ENCODE measurements at places on chromosomes 2 and 18. TPM values are rescaled to one million over a fixed set of nuclear protein-coding genes. Genes with fewer than 3 reads are reported as not detected.

- H3K27ac ChIP-seq: no peak overlapping the region
- no peaks in the 10 kb centered on the region for H3K36me3 ChIP-seq
- H3K4me1 ChIP-seq: no peaks in the 10 kb centered on the region
- DNase-seq: no peak
Measured at GRCh38 chr2:63977904-63978303, 41.3 kb downstream of the VPS54 start.

DNA sequence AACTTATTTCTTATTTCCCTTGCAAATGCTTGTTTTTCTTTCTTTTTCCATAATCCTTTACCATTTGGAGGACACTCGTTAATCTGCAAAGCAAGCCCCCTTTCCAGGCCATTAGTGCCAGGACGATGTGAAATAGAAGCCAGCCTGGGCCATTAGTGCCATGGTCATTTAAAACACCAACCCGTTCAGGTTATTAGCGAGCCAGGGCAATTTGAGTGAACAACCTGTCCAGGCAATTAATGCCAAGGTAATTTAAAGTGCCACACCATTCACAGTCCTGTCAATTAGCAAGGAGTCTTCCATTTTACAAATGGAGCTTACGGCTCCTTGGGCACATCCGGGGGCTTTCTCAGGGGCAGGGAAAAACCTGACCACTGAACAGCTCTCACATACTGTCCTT lies 370.6 kb downstream of the HRH4 start:
- no peak overlapping the region for H3K4me3 ChIP-seq
- DNase-seq: no peak
- peaks cover 38% of the 10 kb centered on the region for H3K27me3 ChIP-seq
- no peak overlapping the region for H3K27ac ChIP-seq

DNA sequence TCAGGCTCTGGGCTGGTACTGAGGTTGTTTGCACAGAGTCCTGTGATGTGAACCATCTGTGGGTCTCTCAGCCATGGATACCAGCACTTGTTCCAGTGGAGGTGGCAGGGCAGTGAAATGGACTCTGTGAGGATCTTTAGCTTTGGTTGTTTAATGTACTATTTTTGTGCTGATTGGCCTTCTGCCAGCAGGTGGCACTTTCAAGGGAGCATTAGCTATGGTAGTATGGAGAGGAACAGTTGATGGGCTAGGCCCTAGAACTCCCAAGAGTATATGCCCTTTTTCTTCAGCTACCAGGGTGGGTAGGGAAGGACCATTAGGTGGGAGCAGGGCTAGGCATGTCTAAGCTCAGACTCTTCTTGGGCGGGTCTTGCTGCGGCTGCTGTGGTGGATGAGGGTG lies 257.0 kb upstream of the GYPC start:
- no peaks in the 10 kb centered on the region for H3K27me3 ChIP-seq
- H3K36me3 ChIP-seq: no peaks in the 10 kb centered on the region
- no peak overlapping the region for H3K4me3 ChIP-seq
- no peaks in the 10 kb centered on the region for H3K4me1 ChIP-seq

GRCh38 chr2:197993830-197994229 lies 189.4 kb downstream of the PLCL1 start:
- H3K4me3 ChIP-seq: no peak overlapping the region
- no peaks in the 10 kb centered on the region for H3K27me3 ChIP-seq
- no peaks in the 10 kb centered on the region for H3K36me3 ChIP-seq
- no peaks in the 10 kb centered on the region for H3K4me1 ChIP-seq
- no peak overlapping the region for H3K27ac ChIP-seq

Gene VWC2L
- not detected for total RNA-seq

Gene LYPD6
- 1.2 TPM for total RNA-seq

DNA sequence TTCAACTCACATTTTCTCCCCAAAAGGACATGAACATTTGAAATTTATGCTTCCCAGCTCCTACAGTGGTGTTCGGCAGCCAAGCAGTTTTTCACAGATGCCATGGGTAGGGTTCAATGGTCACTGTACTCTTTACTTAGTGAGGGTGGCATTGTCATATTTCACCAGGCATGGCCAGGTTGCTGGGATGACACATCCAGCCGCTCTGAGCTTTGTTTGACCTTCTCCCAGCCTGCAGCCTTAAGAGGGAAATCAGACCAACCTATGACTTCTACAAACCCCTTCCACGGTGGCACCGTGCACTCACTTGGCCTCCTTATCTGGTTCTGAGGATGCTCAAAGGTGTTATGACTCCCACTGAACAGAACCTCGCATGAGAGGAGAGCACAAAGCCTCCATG lies 108.4 kb upstream of the SH3BP4 start:
- no peak overlapping the region for H3K4me3 ChIP-seq
- no peaks in the 10 kb centered on the region for H3K27me3 ChIP-seq
- H3K27ac ChIP-seq: no peak overlapping the region
- DNase-seq: no peak

DNA sequence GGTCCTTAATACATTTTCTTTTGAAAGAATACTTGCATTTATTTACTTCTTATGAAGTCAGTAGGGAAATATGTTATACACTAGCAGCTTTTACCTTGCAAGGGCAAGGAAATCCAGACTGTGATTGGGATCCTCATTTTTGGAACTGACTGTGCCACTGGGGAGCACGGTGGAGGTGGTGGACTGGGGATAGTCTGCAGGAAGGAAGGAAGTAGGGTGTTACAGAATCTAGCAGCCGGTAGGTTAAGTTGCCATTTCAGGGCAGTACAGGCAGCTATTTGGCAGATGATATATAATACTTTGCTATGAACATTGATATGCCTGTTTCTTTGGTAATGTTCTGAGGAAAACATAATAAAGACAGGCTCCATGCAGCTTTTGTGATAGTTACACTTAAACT lies 238.3 kb downstream of the PHLPP1 start:
- no peak for DNase-seq
- no peak overlapping the region for H3K4me3 ChIP-seq
- H3K36me3 ChIP-seq: peaks cover 25% of the 10 kb centered on the region
- no peaks in the 10 kb centered on the region for H3K27me3 ChIP-seq
- no peak overlapping the region for H3K27ac ChIP-seq
- no peaks in the 10 kb centered on the region for H3K4me1 ChIP-seq

Gene MAL
- 472 TPM for total RNA-seq

DNA sequence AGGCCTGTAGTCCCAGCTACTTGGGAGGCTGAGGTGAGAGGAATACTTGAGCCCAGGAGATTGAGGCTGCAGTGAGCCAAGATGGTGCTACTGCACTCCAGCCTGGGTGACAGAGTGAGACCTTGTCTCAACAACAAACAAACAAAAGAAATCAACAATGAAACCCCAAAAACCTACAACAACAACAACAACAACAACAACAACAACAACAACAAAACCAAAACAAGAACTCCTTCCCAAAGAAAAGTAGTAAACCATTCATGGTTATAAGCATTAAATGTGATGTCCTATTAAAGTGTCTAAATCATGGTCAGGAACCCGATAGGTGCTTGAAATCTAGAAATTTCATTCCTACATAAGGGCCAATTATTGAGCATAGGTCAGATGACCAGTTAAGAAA lies 13.5 kb upstream of the IL1R1 start:
- DNase-seq: no peak
- H3K4me1 ChIP-seq: no peaks in the 10 kb centered on the region
- H3K27ac ChIP-seq: no peak overlapping the region
- H3K27me3 ChIP-seq: no peaks in the 10 kb centered on the region
- no peaks in the 10 kb centered on the region for H3K36me3 ChIP-seq
- H3K4me3 ChIP-seq: no peak overlapping the region

DNA sequence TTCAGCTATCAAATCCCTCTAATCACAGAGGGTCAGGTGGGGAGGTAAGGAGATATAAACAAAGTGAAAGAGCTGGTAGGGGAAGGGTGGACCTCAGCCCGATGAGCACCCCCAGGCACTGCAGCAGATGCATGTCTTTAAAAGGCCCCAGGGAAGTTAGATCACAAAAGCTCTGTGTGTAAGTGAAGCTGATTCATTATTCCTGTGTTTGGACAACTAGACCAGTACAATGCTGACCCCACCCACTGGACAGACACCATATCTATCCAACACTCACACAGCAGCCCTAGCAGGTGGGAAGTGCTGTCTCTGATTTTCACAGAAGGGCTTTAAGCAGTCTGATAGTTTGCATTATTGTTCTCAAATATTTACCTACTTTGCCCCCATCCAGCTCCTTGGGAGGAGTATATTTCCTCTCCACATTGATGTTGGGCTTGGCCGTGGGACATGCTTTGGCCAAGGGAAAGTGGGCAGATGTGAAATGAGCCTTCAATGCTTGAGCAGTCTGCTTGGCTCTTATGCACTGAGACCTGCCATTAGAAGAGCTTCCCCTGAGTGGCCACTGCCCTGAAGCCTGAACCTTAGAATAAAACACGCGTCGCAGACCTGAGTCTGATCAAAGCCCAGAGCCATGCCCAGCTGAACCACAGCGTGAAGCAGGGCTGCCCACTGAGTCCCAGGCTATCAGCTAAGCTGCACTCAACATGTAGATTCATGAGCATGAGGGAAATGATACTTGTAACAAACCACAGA lies 111.4 kb downstream of the COPS8 start:
- no peak for DNase-seq
- no peak overlapping the region for H3K27ac ChIP-seq
- no peak overlapping the region for H3K4me3 ChIP-seq
- H3K36me3 ChIP-seq: no peaks in the 10 kb centered on the region
- no peaks in the 10 kb centered on the region for H3K27me3 ChIP-seq

Gene USP14
- 31.1 TPM for total RNA-seq

Gene NCKAP5
- total RNA-seq: 5.7 TPM

Measured in esophagus squamous epithelium (tissue), 5 donors.